ENCODE measurements at places on chromosomes 3 and 15.

DNA sequence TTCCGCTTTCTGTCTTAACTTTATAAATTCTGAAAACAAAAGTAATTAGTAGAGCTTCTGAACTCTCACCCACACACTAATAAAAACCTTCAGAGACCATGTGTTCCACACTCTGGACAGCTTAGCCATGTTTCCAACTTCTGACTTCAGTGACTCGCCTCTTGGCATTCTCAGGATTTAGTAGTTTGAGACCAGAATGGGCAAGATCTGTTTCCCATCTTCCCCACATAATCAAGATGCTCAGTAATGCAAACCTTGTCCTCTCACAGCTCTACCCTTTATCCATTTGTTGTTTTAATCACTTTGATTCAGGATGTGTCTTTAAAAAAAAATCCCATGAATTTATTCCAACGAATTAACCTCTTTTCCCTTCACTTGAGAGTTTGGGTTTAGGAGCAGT lies 166.6 kb upstream of the SLC24A5 start:
- DNase-seq, result no peak

GRCh38 chr3:193938613-193939012 lies 197.3 kb upstream of the HES1 start:
- DNase-seq, result no peak

- DNase-seq, result no peak
Measured at GRCh38 chr15:30921781-30922479, 18.2 kb downstream of the FAN1 start.

GRCh38 chr3:54986294-54986693 lies 58.4 kb upstream of the LRTM1 start:
- DNase-seq, result no peak

DNA sequence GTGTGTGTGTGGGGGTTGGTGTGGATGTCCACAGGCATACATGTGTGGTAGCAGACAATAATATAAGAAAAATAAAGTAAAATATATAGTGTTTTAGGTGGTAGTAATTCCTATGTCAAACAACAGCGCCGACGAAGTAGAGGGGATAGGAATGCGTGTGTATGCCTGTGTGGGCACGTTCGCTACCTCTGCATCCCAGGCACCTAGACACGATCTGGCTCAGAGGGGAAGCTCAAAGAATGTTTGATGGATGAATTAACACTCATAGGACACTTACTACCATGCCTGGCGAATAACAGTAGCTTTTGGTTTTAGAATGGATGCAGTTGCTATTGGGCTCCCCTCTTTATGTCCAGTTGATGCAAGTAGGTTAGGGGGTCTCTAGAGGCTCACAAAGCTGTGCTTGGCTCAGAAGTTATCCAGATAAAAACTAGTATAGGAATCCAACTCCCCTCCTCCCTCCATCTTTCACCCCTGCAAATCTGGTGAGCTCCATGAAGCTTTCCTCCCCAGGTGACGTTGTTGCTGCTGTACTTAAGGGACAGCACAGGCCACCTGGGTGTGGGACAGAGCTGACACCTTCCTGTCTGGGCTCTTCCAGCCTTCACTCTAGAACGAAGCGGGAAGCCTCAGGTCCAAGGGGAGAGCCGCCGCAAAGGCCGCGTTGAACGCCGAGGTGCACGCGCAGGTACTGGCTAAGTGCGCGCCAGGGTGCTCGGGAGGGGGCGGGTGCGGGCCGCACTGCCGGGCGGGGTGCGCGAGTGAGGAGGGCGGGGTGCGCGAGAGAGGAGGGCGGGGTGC lies 192.6 kb upstream of the LYSMD4 start:
- peak; percentile 82 for DNase-seq

GRCh38 chr3:53581671-53582070 lies 87.3 kb downstream of the CACNA1D start:
- DNase-seq, result no peak

DNA sequence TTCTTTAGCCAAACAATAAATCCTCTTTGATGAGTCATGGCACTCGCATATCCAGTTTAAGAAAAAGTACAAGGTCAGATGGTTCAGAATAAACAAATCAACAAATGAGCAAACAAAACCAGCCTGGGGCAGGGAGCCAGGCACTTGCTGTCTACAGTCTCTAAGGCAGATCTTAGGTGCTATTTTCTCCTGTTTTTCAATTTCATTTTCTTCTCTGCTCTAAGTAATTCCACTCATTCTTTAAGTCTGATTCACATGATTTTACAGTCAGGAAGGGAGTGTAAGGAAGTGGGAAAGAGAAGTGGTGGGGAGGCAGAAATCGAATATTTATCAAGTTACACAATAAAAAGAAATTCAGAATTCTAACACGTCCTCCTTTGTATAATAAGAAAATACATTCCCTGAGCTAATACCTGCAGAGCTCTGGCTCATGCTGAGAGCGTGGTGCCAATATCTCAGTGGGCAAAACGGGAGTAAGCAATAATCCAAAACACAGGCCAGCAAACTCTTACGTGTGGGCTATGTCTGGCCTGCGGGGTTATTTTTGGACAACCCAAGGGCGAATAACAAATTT lies 298.6 kb downstream of the ADAMTS17 start:
- no peak for DNase-seq

DNA sequence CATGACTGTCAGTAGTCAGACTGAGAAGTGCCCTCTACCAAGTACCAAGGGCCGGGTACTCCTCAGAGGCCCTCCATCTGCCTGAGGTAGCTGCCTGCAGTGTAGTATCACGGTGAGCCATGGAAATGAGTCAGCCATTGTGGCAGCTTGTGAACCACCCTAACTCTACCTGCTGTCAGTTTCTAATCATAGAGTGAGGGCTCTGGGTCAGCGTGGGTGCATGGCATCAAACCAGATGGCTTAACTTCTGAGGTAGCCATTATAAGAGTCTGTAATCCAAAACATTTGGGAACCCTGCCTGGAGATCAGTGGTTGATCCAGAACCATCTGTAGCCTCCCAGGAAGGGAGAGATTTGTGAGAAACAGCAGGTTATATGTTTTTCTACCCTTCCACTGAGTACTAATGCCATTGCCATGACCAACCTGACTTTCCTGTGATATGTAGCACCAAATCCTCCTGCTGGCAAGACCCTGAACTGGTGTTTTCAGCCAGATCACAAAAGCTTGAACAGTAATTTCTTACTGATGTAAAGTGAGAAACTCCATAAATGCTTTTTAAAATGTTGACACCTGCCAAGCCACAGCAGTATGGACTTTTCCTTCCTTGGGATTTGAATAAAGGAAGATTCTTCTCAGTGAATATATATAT lies 38.9 kb downstream of the ABHD2 start:
- no peak for DNase-seq

GRCh38 chr15:67760901-67761300 lies 64.4 kb upstream of the SKOR1 start:
- no peak for DNase-seq

DNA sequence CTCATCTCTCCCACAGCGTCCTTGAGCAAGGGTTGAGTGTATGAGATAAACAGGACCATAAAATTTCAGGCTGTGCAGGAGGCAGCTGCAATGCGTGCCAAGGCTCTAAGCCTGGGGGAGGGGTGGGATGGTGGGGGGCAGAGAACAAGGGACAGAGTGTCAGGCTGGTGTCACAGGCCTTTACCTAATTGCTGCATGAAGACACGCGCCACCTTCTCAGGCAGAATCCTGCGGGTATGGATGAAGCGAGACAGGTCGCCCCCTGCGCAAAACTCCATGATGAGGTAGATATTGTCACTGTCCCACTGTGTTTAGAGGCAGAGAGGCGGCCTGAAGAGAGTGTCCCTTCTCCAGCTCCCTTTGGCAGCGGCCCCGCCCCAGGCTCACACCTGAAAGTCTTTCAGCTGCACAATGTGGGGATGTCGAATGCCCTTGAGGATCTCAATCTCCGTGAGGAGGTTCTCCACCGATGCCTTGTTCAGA lies 1.0 kb downstream of the ULK3 start:
- no peak for DNase-seq

- DNase-seq, result no peak
Measured at GRCh38 chr3:87320756-87321626, 44.6 kb upstream of the POU1F1 start.

DNA sequence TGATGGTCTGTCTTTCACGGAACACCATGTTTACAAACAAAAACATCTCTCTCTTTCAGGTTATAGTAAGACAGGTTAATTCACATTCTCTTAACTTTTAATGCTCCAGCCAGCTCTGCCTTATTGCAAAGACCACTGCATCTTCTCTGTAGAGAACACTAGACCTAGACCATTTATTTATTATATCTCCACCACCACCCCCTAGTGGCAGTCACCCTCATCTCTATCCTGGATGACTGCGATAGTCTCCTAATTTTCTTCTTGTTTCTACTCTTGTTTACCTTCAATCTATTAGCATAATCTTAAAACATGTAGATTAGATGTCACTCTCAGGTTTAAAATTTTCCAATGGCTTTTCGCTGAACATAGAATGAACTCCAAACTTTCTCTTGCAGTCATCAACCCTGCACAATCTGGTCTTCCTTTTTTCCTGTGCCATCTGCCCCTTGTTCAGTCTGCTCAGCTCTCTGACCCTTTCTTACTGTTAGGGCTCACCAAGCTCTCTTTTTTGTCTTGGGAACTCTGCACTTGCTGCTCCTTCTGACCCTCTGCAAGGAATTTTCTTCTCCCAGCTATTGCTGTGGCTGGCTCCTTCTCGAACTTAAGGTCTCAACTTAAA lies 155.6 kb downstream of the SQOR start:
- no peak for DNase-seq

DNA sequence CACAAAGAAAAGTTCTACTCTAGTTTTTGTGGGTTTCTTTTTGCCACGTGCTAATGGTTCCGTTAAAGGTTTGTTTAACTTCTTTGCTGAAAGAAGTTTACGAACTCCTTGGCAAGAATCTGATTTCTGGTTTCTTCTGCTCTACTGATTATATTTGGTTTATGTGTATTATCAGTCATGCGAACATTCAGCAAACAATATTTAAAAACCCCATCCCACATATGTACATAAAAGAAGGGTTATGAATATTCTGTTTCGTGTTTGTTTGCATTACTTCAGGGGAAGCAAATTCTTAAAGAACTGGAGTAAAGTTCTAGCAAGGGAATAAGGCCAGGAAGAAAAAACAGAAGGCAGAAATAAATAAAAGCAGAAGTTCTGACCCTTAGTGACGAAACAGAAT lies 9.8 kb downstream of the LARS2 start:
- DNase-seq, result no peak

DNA sequence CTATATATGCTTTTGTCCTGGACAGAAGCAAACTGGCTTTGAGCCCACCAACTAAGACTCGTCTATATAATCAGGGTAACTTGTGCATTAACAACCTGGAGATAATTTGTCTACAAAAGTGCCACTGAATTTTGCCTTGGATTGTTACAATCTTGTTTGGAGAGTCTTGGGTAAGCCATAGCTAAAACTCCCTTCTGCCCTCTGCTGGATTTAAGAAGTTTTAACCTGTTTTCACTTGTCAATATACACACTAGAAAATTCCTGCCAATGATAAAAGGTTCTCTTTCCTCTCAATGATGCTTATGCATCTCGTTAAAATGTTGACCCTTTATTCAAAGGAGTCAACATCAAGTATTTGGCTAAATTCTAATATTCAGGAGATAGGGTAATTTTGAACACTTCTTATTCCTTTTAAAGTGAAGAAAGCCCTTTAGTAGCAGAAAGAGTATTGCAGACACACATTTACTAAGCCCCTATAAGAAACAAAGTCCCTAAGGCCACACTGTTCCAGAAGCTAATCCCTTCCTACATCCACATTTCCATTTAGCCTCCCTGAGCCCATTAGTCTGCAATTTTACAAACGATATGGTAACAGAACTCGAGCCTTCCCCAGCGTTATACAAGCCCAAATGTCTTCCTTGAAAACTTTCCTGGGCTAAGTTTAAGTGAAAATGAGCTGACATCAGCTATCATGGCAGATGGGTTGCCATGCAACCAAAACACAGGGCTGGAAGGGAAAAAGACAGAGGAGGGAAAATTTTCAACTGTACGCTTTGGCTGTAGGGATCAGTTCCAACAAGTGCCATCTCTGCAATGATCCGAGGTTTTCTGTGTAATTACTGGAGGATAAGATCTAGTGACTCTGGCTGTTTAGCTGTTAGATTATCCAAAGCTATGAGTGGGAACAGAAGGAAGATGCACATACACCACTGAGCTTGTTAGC lies 75.9 kb upstream of the FGF12 start:
- DNase-seq, result no peak

DNA sequence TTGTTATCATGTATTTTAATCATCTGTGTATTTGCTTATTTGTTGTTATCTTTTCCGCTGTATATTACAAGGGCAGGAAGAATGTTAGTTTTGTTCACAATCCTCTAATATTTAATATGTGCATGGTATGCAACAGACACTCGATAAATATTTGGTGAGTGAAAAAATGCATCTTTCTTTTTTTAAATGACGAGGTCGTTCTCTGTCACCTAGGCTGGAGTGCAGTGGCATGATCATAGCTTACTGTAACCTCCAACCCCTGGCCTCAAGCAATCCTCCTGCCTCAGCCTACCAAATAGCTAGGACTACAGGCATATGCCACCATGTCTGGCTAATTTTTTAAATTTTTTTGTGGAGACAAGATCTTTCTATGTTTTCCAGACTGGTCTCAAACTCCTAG lies 66.2 kb downstream of the MITF start:
- DNase-seq, result no peak

DNA sequence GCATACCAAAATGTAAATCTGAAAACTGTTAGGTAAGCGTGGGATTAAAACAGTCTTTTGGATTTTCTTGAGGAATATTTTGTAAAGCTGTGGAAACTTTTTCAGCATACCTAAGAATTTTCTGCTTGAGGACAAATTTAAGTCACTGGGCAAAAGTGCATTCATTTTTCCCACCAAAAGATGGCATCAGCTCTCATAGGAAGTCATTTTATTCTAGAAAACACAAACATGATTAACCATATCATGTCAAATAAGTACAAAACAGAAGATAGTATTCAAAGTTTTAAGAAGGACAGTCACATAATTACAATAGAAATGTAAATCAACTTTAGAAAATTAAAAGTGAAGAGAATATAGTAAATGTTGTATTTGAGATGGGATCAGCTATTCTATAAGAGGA lies 63.5 kb downstream of the SLC49A4 start:
- DNase-seq, result no peak

- DNase-seq, result no peak
Measured at GRCh38 chr3:48306860-48307530, 26.5 kb downstream of the SPINK8 start.

DNA sequence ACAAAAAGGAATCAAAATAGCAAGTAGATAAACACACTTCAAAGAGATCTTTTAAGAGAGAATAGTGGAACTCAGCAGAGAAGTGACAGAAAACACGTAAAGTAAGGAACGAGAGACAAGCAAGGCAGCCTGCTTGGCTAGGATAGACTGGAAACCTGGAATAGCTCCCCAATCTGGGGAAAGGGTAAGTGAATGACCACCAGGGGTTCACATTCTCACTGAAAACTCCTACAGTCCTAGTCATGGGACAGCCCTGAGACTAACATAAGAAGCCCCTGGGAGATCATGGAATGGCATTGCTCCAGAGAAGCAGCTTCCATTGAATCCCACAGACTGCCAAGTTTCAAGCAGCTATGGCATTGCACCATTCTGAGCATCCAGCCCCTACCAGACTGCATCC lies 363.6 kb upstream of the ARPP21 start:
- no peak for DNase-seq

DNA sequence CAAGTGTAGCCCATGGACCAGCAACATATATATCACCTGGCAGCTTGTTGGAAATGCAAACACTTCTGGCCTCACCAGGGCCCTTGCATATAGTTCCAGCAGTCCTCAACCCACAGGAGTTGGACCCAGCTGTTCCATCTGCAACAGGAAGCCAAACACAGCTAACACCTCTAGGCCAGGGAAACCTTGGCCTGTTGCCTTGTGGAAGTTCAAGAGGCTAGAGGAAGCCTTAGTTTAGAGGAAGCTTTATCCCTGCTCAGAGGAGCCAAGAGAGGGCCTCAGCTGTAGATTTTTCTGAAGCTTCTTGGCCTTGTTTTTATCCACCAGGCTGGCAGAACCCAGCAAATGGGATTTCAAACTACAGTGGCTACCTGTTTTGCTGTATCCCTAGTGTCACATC lies 11.4 kb downstream of the FHIT start:
- DNase-seq, result no peak

Measured in CD4-positive, alpha-beta T cell treated with Interleukin-4 for 4 hours (primary cell).